Renal cortical epithelial cell (primary cell): ENCODE measurements at places on chromosomes 3 and 15.
A peak's percentile ranks its signal among the peaks of the same experiment; 100 is the strongest.

GRCh38 chr3:54215521-54215920, 93.2 kb downstream of the CACNA2D3 start:
- DNase-seq: peak; percentile 55

DNA sequence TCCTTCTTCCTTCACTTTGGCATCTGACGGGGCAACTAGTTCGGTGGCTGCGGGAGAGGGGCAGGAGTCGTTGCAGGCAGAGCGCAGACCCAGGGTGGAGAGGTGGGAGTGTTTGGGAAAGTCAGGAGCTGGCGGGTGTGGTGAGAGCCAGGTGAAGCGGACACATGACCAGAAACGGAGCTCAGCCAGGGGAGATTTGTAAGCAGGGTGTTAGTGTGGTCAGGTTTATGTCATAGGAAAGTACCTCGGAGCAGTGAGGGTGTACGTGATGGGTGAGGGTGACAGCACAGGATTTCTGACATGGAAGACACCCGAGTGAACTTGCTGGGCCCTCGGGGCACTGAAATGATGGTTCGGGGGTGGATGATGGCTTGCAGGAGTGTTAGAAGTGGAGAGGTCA, 247.4 kb upstream of the TPM1 start:
- no peak for DNase-seq

DNA sequence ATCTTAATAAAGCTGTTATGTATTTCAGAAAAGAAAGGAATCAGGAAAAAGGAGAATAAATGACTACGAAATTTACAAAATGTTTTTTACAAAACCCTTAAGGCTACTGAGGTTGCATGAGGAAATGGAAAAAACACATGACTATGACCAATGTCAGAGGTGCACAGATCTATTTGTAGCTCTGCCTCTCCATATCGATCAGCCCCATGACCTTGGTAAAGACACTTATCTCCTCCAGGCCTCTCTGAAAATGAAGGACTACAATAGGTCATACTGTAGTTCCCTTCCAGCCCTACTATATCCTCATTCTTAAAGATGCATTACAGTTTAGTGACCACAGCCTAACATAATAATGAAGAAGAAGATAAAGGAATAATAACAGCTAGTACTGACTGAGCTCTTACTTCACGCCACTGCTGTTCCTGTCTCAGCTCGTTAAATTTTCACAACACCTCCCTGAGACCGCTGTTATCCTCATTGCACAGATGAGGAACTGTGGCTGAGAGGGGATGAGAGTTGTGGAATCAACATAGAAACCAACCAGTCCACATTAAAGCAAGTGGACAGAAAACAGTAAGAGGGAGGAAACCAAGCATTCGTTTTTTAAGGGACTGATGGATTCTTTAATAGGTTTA, 163.2 kb downstream of the MAGI1 start:
- DNase-seq: no peak

DNA sequence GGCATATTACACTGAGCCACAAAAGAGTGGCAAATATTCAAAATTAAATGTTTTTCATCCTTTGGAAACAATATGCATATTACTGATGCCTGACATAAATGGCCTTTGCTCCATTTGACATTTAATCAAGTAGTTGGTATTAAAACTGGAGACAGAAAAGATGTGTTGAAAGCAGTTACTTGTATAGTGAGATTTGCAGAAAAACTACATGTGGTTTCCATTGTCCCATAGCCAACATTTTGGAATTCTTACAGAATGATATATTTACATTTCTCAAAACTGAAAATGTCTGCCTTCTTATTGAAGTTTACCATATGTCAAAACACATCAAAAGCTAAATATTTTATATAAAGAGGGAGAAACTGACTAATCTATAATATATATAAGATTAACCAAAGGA, 21.6 kb downstream of the SHOX2 start:
- no peak for DNase-seq

DNA sequence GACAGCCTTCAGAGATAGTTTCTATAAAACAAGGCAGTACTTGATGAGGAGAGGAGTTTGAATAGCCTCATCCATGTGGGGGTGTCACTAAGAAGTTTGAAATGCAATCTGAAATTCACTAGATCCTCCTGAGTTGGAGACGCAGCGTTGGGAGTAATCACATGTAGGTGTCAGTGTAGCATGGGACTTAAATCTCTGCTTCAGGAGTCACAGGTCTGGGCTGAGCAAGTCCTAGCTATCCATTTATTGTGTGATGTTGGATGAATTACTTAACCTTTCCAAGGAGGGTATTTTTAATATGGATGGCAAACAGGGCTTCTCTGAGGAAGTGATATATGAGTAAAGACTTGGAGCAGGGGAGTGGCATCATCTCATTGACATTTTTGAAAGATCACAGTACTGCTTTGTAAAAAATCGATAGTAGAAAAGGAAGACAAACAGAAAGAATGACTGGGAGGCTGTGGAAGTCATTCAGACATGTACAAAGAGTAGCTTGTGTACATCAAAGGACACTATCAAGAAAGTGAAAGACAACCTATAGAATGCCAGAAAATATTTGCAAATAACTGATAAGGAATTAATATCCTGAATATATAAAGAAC, 17.1 kb downstream of the CP start:
- DNase-seq: no peak

DNA sequence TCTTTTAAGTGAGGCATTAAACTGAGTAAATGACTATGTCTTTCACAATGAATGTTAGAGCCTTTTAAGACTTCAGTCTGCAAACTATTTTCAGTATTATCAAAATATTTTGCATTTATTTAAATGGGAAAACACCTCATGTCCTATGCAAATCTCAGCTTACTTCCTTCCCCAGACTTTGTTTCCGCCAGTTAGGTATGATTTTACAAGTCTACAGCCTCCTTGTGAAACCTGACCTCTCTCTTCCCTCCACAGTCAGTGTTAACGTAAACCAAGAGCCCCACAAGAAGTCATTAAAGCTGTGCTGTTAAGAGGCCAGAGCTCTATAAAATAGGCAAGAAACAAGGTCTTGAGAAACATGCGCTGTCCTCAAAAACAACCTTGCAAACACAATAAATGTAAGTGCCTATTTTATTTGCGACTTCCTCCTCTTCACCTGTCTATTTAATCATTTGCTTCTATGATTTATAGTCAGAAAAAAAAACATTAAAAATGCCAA, 48.3 kb downstream of the PRTG start:
- DNase-seq: peak; percentile 59

GRCh38 chr3:15009167-15009566, 55.9 kb downstream of the MRPS25 start:
- DNase-seq: peak; percentile 76

DNA sequence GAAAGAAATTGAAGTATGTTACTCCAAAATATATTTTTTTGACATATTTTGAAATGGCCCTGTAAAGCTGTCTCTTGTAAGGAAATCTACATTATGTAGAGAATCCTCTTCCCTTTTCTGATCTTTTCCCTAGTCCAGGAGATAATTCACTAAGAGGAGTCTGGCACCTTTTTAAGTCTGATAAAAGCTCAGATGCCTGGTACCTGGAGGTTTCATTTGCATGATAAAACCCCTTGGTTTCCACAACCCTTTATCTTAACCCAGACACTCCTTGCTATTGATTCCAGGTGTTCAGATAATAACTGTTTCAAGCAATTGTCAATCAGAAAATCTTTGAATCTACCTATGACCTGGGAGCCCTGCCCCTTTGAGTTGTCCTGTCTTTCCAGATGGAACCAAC, 26.5 kb downstream of the FGF12 start:
- no peak for DNase-seq

DNA sequence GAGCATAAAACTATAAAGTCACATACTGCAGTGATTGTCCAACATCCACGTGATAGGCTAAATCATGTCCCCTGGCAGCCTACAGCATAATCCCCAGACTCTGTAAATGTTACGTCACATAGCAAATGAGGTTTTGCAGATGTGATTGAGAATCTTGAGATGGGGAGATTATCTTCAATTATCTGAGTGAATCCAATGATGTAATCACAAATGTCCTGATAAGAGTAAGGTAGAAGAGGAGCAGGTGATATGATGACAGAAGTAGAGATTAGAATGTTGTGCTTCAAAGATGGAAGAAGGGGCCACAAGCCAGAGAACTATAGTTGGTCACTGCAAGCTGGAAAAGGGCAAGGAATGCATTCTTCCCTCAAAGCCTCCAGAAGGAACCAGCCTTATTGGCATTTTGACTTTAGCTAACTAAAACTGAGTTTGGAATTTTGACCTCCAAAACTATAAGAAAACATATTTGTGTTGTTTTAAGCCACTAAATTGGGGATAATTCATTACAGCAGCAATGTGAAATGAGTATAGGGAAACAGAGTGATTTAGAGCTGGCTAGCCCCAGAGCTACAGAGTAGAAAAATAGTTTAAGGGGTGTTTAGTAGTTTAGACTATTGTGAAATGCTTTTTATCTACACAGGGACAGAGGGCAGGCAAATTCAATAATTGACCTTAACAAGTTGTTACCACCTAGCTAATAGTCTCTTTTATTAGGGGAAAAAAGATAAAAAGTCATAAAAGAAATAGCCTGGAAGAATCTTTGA, 15.2 kb downstream of the SLC2A2 start:
- no peak for DNase-seq

GRCh38 chr3:15439476-15439875, 12.1 kb downstream of the EAF1 start:
- DNase-seq: peak; percentile 72

GRCh38 chr3:46506526-46506925, 8.8 kb downstream of the RTP3 start:
- DNase-seq: no peak

DNA sequence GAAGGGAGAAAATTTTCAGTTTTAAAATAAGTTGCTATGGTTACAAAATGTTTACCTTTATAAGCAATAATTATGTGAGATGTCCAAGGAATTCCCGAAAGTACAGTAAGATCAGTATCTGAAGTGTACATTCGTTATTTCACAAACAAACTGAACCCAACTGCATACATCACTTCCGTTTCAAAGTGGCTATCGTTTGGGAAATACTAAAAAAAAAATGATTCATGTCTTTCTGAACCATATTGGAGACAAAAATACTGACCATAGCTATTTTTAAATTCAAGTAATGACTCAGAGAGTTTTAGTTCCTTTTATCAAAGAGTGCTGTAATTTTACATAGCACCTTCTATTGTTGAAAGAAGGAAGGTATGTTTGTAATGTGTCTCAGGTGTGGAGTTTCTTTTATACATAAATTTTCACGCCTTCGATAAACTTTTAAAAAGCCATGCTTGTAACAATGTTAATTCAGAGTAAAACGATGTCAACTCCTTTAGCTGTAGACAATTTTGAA, 8.0 kb upstream of the ANKRD28 start:
- DNase-seq: no peak

DNA sequence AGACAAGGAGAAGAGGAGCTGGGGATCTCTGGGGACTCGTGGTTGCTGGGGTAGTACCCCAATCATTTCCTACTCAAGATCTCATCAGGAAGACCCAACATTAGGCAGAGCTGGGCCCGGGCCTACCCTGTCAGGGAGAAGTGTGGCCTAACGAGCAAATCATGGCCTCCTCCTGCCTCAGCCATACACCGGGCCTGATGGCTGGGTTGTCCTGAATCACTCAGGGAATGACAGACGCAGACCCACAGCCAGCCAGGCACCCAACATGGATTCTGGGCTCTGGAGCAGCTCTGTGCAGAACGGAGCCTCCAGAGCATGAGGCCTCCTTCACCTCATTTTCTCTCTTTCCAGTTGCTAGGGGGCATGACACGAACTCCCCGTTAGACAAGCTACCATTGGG, 19.7 kb downstream of the ITGA11 start:
- no peak for DNase-seq

- DNase-seq: no peak
Measured at GRCh38 chr15:38211811-38212210, 40.8 kb upstream of the SPRED1 start.
